ENCODE measurements at places on chromosomes 4 and X. TPM values are rescaled to one million over a fixed set of nuclear protein-coding genes. Genes with fewer than 3 reads are reported as not detected.

MAEA gene
- 56.8 TPM for total RNA-seq

FAAH2 gene
- 0.11 TPM for total RNA-seq

AMER1 gene
- 5.2 TPM for total RNA-seq

SGMS2 gene
- total RNA-seq, result 25.6 TPM

RBM46 gene
- 0.53 TPM for total RNA-seq

TSPAN6 gene
- 9.9 TPM for total RNA-seq

SPANXN3 gene
- total RNA-seq, result not detected

BEND4 gene
- total RNA-seq, result 1.7 TPM

OTUD6A gene
- total RNA-seq, result not detected

JAKMIP1 gene
- not detected for total RNA-seq

HSFX3 gene
- not detected for total RNA-seq

IQCM gene
- total RNA-seq, result 0.74 TPM

TEC gene
- total RNA-seq, result 3.4 TPM

WDFY3 gene
- 22.4 TPM for total RNA-seq

PF4V1 gene
- not detected for total RNA-seq

RAB41 gene
- total RNA-seq, result not detected

GRID2 gene
- 5.3 TPM for total RNA-seq

MAGEA8 gene
- total RNA-seq, result not detected

DMRTC1 gene
- total RNA-seq, result not detected

CTPS2 gene
- total RNA-seq, result 18.0 TPM

LRIT3 gene
- not detected for total RNA-seq

PCDH10 gene
- 10.3 TPM for total RNA-seq

SCRG1 gene
- total RNA-seq, result 0.30 TPM
